ENCODE measurements at places on chromosomes 6 and 20. TPM values are rescaled to one million over a fixed set of nuclear protein-coding genes. Genes with fewer than 3 reads are reported as not detected.

The COMMD7 gene
- 19.6 TPM for total RNA-seq

The PI16 gene
- 0.59 TPM for total RNA-seq

The STMN3 gene
- 2.7 TPM for total RNA-seq

The ALDH8A1 gene
- 3.8 TPM for total RNA-seq

The DOK5 gene
- 19.8 TPM for total RNA-seq

The ULBP2 gene
- total RNA-seq = 13.7 TPM

The SNAP91 gene
- 0.05 TPM for total RNA-seq

The SNAI1 gene
- 0.30 TPM for total RNA-seq

The ADGRG6 gene
- total RNA-seq = 29.9 TPM

The BPIFB1 gene
- total RNA-seq = not detected

The LATS1 gene
- 9.8 TPM for total RNA-seq

The NINL gene
- total RNA-seq = 9.5 TPM
